ENCODE measurements at places on chromosomes 2 and 18.

DNA sequence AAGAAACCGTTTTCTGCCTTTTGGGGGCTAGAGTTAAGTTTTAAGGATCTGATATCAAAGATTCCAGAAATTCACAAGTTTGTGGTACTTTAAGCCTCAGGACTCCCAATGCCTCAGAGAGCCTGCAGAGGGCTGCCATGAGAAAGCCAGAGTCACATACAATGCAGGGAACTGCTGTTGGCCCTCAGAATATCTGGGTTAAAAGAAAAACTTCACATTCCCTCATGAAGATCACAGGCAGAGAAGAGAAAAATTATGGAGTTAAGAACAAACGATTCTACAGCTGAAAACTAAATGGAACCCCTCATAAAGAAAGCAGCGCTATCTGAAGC is 39.5 kb downstream of the HDAC4 start:
- no peak for DNase-seq

GRCh38 chr18:54149078-54149697 is 75.3 kb downstream of the MBD2 start:
- peak; percentile 54 for DNase-seq

- DNase-seq: no peak
Measured at GRCh38 chr2:28406276-28407096, 13.8 kb downstream of the FOSL2 start.

- no peak for DNase-seq
Measured at GRCh38 chr2:189164746-189165145, 14.8 kb downstream of the COL5A2 start.

DNA sequence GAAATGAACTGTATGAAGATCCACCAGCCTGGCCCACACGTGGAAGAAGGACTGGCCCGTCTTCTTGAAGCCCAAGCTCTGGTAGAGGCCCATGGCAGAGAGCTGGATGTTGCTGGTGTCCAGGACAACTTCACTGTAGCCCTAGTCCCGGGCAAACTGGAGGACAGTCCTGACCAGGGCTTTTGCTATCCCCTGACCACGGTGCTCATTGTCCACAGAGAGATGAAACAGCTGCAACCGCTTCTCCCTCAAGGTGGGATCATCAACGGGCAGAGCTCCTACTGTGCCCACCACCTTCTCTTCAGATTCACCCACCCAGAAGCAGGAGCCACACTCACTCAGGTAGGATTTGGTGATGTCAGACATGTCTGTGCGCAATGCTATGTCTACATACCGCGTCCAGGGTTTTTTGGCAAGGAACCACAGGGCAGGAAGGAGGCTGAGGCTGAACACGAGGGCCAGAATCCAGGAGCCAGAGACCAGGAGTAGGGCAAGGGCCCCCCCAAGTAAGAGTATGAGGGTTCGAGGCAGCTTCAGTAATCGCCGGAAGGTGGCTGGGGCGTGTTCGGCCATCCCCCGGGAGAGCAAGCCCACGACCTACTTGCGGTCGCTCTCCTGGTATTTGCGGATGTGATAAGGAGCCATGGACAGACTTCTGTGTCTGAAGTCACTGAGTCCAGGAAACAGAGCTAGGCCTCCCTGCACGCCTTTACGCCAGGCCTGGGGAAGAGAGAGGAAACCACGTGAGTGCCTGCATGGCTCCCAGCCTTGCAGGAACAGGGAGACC is 36.3 kb downstream of the TPRKB start:
- no peak for DNase-seq

DNA sequence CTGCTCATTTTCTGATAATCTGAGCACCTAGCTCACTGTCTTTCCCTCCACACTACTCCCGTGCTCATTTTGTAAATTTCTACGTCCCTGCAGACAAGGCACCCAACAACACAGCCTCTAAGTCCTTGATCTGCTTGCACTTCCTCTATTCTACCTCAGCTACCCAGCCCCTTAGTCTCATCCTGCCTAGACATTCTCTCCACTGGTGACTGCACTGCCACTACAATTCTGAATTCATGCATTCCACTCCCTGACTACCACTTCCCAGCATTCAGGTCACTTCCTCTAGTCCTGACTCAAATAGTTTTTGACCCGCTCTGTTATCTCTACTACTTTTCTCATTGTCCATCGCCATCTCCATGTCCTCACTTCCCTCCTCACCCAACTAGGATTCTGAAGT is 155.7 kb downstream of the DYM start:
- DNase-seq: no peak

DNA sequence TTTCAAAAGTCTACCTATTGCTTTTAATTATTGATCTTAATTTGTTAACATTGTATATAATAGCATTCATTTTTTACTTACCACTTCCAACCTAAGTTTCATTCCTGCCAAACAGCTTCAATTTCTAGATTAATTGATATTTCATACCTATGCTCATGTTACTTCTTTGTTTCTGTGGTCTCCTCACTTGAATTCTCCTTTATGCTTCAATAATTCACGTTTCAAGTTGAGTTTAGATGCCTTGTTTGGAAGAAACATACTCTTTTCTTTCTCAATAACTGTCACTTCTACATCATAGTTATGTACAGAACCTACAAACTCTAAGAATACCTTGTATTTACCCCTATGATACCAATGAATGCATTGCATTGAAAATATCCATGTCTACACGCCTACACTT is 862.2 kb upstream of the LRATD1 start:
- no peak for DNase-seq

DNA sequence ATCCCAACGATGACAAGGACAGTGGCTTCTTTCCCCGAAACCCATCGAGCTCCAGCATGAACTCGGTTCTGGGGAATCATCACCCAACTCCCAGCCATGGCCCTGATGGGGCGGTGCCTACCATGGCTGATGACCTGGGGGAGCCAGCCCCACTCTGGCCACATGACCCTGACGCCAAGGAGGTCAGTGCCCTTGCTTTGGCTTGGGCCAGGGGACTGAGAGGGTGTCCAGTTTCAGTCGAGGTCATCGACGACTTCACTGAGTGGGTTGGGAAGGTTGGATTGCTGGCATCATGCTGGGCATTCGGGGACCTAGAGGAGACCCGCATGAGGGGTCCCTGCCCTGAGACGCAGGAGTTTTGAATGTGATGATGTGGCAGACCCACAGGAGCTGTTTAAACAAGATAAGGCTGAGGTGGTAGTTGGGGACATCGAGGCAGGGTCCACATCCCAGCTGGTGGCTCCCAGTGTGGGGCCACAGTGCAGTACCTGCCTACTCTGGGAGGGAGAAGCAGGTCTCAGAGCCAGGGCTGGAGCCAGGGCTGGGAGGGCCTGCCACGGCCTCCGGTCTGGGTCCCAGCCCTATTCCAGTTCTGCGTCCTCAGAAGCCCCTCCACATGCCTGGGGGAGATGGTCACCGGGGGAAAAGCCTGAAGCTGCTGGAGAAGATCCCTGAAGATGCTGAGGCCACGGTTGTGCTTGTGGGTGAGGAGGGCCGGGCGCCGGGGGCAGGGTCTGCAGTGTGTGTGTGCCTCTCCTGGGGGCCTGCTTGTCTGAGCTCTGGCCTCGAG is 6.0 kb downstream of the SLC4A3 start:
- DNase-seq: no peak

- no peak for DNase-seq
Measured at GRCh38 chr2:43269706-43270105, 43.3 kb upstream of the ZFP36L2 start.

- DNase-seq: no peak
Measured at GRCh38 chr2:222506230-222506935, 82.0 kb downstream of the SGPP2 start.

DNA sequence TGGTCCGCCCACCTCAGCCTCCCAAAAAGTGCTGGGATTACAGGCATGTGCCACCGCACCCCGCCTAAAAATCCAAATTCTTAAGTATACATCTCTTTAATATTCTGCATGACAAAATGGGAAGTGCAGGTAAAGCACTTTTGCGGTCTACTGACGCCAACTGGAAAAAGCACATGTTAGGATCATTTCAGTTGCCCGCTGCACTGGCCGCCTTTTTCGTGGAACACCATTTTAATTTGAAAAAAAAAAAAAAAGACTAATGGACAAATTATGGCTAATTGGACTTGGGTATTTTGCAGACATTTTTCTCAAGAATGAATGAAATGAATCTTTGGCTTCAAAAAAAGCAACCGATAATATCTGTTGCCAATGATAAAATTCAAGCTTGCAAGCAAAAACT is 129.3 kb upstream of the GPC1 start:
- DNase-seq: no peak

GRCh38 chr2:212794471-212794870 is 255.9 kb upstream of the ERBB4 start:
- DNase-seq: no peak

GRCh38 chr2:6924924-6925409 is 7.8 kb downstream of the RNF144A start:
- DNase-seq: no peak

- no peak for DNase-seq
Measured at GRCh38 chr2:76469066-76469465, 758.4 kb upstream of the GCFC2 start.

GRCh38 chr2:213199871-213200270 is 48.5 kb upstream of the IKZF2 start:
- no peak for DNase-seq

- DNase-seq: no peak
Measured at GRCh38 chr2:233399306-233400225, 45.3 kb downstream of the DGKD start.

GRCh38 chr2:135475128-135475527 is 55.9 kb downstream of the ZRANB3 start:
- DNase-seq: no peak

DNA sequence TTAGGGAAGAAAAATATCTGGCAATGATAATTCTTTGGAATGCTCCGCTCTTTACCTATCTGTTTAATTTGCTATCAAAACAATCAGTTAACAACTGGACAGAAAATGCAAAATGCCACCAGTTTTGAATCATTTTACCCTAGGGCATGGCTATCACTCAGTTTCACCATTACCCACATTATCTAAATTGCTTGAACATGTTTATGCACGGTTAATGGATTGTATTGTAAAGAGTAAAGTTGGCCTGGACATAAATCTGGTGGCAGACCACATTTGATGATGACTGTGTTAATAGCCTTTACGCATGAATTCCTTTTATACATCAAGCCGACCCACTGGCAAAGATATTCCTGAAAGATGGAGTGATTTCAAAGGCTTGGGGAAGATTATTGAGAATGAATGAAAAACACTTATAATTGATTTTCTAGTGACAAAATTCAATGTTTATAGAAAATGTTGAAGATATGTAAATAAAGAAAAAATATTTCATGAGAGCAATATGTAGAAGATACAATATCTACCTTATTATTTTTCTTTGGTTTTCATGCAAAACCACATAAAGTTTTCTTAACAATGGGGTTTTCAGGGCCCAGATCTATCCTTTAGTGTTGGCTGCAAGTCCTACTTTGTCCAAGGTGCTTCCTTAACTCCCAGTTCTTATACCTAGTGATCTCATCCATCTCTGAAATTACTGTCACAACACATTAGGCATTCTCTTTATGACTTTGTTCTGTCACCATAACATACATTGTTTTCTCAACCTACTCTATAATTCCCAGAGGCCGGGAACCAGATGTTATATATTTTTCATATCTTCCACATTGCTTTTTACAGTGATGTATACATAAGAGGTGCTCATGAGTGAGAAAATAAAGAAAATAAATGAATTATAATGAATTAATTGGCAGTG is 265.1 kb downstream of the RIT2 start:
- DNase-seq: no peak

GRCh38 chr2:120436885-120437603 is 91.1 kb downstream of the INHBB start:
- DNase-seq: no peak

GRCh38 chr2:10920764-10921388 is 9.1 kb downstream of the KCNF1 start:
- DNase-seq: no peak
